AML-193 (cell line): ENCODE measurements at places on chromosomes 5 and 9.

DNA sequence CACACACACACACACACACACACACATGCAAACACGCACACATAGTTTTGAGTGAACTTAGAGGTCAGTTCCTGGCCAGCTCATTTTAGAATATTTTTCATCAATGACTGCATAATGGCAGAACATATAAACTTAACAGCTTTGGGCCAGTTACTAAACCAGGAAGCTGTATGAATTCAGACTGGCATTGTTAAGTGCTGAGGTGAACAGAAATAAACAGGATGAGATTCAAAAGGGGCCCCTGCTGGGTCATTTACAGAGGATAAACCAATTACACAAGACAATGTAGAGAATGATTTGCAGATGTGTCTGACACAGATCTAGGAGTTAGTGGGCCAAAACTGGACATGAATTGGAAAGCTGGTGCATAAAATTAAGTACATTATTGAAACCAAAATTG, 44.6 kb downstream of the MARCHF11 start:
- DNase-seq, result no peak

- DNase-seq, result no peak
These were observed 27.0 kb upstream of the COL15A1 start for GRCh38 chr9:98916660-98917059.

DNA sequence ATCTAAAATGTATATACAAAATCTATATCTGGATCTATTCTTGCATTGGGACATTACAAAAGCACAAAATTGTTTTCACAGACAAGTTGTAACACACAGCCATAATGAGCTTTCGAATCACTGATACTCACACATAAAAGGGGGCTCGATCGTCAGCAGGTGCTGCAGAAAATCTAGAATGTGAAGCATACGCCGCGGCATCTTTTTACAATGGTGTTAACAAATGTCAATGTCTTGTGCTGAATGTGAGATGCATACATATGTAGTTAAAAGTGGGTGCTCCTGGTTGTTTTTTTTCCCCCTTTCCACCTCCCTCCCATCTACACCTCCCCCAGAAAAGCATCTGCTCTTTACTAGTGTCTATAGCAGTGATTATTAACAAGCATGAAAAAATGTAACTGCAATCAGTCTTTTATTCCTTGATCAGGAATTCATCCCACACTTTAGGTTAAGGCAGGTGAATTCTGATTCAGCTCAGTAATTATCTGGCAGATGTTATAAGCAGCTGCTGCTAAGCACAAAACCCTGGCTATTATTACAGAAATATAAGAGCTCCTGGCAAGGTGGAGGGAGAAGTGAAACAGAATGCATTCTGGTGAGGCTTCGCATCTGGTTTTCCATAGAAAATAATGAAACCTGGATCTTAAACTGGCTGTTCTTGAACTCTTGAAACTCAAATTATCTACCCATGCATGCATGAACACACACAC, 114.1 kb downstream of the MPDZ start:
- DNase-seq, result no peak

GRCh38 chr9:76650692-76651091, 113.5 kb upstream of the PCA3 start:
- DNase-seq, result no peak

DNA sequence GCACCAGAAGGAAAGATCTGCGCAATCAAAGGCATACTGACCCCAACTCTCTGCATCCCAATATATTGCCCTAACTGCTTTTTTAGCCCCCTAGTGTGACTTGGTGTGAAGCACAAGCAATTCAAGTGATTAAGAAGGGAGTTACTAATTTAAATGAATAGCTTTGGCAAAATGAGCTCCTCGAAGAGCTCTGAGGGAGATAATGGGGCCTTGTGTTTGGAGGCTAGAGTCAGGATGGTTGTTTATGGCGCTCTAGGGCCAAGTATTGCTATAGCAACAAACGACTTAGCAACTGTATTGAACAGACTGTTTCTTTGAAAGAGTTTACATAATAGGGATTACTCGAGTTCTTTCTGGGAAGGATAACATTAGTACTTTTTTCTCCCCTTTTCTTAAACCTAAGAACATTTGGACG, 11.5 kb upstream of the C5orf58 start:
- DNase-seq, result no peak

DNA sequence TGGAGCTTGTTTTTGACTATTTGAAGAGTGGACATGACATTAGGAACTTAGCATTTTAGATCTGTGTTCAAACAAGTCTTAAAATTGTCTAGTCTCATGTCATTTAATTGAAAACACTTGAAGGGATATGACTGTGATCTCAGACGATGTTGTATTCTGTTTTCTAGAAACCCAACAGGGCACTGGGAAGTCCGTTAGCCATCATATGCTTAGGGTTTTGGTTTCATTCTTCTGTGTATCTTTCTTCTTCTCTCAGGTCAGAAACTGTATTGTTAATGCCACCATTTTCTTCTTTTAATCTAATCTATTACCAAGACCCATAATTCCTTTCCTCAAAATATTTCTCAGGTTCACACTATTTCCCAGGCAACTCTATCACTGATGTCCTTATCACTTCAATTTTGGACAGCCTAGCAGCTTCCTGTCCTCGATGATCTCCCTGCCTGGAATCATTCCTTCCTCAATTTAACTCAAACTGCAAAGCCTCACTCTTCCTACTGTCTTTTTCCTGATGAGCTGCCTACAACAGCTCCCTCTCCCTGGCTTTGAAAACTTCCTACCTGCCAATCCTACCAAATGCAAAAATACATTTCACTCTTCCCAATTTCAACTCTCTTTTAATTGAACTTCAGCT, 77.7 kb downstream of the MEF2C start:
- DNase-seq, result no peak

DNA sequence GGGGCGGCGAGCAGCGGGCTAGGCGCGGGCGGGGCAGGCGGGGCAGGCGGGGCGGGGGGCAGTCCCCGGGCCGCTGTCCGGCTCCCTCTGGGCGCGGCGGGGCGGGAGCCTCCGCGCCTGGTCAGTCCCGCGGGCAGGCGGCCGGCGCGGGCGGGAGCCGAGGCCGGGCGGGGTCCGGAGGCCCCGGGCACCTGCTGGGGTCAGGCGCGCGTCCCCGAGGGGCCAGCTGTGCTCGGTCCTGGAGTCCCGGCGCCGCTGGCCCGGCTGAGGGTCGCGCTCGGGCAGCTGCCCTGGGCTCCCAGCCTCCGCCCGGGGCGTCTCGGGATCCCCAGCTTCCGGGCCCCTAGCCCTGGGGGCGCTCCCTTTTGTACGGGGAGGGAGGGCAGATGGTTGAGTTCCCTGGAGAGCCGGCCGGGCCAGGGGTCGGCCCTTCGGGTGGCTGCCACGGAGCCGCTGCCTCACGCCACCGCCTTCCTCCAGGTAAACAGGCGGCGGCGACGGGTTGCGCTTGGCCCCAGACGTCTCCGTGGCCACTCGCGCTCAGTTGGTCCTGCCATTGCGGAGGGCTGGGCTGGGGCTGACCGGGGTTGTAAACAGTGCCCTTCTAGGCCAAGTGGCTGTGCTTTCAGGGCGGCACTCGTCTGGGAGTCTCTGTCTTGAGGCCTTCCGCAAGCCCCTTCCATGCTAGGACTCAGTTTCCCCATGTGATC, 473 bp downstream of the ZBTB34 start:
- DNase-seq, result no peak
